B cell (primary cell): ENCODE measurements at places on chromosomes 7 and 10. TPM values are rescaled to one million over a fixed set of nuclear protein-coding genes. Genes with fewer than 3 reads are reported as not detected.
A peak's percentile ranks its signal among the peaks of the same experiment; 100 is the strongest.

DNA sequence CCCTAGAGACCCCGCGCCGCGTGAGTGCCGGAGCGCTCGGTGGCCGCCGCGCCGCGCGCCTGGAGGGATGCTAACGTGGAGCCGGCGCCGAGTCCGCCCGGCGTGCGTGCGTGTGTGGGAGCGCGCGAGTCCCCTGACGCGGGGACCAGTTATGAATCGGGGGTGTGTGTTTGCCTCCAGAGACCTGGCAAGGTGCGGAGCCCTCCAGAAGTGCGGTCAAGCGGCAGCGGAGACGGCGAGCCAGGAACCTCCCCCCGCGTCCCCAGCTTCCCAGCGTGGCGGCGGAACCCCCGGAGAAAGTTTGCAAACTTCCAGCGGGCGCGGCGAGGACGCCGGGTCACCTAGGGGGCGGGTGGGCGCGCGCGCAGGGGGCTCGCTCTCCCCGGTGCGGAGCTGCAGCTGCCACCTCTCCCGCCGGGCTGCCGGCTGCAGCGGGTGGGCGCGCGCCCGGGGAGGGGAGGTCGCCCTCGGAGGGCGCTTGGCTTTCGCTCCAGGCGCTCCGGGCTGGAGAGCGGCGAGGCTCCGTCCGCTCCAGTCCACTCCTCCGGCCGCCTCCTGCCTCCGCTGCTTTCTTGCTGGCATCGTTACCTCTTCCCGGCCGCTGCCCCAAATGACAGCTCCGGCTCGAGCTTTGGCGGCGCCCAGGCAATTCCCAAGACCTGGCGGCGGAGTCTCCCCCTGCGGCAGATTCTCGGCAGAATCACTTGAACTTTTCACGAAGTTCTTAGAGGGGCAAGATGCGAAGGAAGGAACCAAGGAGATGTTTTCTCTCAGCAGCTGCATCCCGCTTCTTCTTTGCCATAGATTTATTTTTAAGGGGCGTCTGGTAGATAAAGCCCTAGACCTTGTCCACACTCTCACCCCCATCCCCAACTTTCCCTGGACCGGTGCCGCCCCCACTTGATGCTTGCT is 2.3 kb upstream of the CREB5 start:
- DNase-seq = peak; percentile 52

DNA sequence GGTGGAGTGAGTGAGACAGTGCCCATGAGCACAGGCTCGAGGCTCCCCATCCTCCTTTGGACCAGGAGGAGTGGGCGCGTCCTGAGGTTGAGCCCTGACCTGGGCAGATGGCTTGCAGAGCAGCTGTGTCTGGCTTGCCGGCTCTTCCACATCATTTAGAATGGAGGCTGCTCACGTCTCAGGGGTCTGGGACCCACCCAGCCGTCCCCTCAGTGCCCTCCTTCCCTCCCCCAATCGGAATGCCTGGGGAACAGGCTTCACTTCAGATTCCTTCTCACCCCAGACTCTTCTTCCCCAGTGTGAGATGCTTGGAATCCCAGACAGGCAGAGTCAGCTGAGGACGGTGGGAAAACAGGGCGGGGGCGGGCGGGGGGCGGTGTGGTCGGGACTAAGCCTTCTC is 968.6 kb upstream of the ZNF722 start:
- no peak for DNase-seq

DNA sequence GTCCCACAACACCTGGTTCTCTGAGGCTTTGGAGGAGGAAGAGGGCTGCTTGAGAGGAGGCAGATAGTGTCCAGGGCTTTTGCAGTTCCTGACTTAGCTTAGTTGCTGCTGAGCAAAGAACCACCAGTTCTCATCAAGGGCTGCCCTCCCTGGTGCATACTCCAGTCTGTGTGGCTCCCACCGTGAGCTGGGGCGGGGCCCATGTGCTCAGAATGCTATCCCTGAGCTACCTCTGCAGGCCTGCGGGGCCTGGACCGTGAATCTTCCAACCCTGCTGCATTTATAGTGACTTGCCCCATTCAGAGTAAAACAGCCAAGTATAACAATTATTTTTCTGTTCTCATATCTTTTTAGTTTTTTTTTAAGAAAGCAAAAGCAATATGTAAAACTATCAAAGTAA is 49.2 kb downstream of the TACR2 start:
- DNase-seq = no peak

GRCh38 chr7:143901332-143901667 is 676 bp downstream of the TCAF1 start:
- no peak for DNase-seq

GRCh38 chr10:99758211-99758891 is 24.1 kb upstream of the ABCC2 start:
- DNase-seq = no peak

The RADIL gene
- not detected in 2 replicates for total RNA-seq

The GRID1 gene
- total RNA-seq = not detected in 2 replicates

The CCM2 gene
- 144 and 150 TPM in 2 replicates for total RNA-seq
